ENCODE measurements at places on chromosomes 7 and 10.
A peak's percentile ranks its signal among the peaks of the same experiment; 100 is the strongest.

DNA sequence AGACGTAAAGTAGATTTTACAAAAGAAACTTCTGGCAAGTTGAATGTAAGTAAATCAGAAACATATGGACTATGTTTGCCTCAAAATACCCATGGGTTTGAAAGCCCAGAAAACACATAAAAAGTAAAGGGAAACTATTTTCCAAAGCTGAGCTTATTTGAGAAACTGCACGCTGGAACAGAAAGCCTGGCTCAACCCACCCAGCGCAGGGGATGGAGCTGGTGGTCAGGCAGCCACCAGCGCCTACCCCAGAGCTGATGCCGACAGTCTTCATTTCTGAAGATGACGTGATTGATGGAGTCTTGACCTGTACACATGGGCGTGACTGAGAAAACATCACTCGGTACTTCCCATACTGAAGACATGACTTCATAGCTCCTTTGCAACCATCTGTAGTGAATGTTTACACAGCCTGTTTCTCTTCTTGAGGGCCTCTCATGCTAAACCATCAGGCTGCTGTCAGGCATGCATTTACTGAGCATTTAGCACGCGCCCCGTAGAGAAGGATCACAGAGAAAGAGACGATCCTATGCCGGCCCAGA is 232.6 kb upstream of the AUTS2 start:
- DNase-seq, result no peak

GRCh38 chr7:141495057-141495456 is 56.2 kb upstream of the AGK start:
- DNase-seq, result no peak

GRCh38 chr10:79060641-79061255 is 8.0 kb upstream of the ZMIZ1 start:
- DNase-seq, result peak; percentile 7

DNA sequence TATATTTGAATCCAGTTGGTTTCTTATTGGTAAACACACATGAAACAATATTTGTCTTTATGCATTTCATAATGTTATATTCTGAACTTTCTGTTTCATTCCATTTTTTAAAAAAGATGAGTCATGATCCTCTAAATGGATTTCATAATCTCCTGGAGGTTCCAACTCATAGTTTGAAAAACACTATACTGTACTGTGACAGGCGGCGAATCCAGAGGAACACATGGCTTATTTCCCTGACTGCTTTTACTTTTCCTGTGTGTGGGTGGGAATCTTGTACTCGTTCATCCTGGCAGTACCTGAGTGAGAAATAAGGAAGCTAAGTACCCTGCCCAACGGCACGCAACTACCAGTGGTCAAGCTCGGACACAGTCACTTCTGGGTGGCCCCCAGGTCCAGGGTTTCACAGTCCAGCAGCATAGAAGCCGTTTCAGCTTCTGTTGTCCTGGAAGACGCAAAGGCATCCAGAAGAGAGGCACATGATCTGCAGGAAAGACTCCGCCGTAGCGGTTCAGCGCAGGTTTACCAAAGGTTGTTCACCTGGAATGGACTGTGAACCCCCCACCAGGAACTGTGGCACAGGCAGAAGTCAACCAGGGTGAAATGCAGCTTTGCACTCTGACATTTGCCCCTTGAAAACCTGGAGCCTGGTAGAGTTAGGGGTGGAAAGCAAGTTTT is 117.7 kb downstream of the CCNY start:
- no peak for DNase-seq

Data from transverse colon (tissue), 4 donors.